ENCODE measurements at places on chromosomes 2 and 18.

GRCh38 chr2:29443627-29444026, 328.4 kb downstream of the CLIP4 start:
- no peak for DNase-seq

GRCh38 chr2:31980674-31981356, 30.0 kb downstream of the MEMO1 start:
- DNase-seq = no peak

- no peak for DNase-seq
Measured at GRCh38 chr2:20222769-20223406, 2.0 kb downstream of the SDC1 start.

- no peak for DNase-seq
Measured at GRCh38 chr2:234374150-234374508, 122.8 kb downstream of the ARL4C start.

DNA sequence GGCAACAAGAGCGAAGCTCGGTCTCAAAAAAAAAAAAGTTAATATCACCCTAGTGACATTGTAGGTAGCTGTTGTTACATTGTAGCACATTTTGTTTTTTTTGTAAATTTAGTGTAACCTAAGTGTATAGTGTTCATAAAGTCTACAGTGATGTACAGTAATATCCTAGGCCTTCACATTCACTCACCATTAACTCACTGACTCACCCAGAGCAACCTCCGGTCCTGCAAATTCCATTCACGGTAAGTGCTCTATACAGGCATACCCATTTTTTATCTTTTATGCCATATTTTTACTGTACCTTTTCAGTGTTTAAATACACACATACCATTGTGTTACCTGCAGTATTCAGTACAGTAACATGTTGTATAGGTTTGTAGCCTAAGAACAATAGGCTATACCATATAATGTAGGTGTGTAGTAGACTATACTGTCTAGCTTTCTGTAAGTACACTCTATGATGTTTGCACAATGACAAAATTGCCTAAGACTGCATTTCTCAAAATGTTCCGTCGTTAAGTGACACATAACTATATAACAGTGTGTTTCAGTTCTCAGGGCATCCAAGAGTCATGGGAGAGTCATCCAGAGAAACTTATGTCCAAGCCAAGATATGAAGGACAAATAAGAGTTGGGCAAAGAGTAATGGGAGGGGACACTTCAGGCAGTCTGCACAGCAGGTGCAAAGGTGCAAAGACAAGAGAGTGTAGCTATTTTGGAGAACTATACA, 68.4 kb downstream of the TANK start:
- DNase-seq = no peak

DNA sequence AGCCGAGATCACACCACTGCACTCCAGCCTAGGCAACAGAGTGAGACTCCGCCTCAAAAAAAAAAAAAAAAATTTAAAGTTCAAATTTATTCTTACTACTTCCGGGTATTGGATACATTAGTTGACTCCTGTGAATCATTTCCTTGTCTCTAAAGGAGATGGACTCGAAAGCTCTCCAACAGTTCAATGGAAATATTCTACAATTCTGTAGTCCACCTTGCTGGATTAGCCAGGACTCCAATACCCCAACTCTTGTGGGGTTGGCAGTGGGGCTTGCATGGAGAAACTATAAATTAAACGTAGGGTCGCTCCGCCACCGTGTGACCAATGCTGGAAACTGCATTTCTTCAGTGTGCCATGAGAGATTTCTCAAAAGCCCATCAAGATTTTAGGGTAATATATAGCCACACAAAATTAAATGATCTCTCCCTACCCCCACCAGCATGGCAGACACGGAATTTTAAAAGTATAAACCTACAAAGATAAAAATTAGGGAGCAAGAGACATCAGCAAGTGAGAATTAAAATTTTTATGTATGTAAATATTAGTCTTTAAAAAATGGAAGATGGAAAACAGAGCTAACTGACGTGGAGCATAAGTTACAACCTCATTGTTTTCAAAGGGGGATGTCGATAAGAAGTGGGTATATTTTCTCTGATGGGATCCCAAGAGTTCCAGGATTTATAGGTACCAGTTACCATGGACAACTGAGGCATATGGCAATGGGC, 27.8 kb upstream of the GAREM2 start:
- DNase-seq = peak; percentile 53

DNA sequence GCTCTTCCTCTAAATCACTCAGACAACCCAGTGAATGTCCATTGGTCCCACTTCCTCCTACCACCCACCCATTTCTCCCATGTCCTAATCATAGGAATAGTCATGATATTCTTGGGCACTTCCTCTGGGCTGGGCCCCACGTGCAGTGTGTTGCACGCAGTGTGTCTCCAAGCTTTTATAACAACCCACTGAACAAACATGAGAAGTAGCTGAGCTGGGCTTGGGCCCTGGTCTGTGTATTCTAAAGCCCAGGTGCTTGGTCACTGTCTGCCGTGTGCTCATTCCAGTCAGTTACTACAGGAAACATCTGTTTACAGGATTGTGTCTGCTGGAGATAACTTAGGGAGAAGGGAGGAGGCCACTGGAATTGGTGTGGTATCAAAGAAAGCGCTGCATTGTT, 64.2 kb upstream of the THOC1 start:
- DNase-seq = no peak

- DNase-seq = no peak
Measured at GRCh38 chr2:232117413-232117812, 155.9 kb downstream of the DIS3L2 start.

DNA sequence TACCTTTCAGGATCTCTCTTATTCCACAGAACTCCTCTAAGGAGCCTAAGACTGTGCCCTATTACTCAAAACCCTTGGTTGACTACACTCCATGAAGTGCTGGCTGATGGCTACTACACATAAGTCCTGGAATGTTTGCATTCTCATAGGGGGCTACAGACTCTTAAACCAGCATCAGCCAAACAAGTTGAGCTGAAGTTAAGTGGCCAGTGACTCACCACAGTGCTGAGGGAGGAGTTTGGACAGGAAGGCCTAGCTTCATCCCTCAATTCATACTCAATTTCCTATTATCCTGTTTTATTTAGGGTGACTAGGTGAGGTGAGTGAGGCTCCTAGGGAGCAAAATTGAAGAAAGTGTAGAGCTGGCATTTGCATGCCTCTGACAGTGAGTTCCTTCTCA, 246.7 kb downstream of the SMAD2 start:
- DNase-seq = no peak

DNA sequence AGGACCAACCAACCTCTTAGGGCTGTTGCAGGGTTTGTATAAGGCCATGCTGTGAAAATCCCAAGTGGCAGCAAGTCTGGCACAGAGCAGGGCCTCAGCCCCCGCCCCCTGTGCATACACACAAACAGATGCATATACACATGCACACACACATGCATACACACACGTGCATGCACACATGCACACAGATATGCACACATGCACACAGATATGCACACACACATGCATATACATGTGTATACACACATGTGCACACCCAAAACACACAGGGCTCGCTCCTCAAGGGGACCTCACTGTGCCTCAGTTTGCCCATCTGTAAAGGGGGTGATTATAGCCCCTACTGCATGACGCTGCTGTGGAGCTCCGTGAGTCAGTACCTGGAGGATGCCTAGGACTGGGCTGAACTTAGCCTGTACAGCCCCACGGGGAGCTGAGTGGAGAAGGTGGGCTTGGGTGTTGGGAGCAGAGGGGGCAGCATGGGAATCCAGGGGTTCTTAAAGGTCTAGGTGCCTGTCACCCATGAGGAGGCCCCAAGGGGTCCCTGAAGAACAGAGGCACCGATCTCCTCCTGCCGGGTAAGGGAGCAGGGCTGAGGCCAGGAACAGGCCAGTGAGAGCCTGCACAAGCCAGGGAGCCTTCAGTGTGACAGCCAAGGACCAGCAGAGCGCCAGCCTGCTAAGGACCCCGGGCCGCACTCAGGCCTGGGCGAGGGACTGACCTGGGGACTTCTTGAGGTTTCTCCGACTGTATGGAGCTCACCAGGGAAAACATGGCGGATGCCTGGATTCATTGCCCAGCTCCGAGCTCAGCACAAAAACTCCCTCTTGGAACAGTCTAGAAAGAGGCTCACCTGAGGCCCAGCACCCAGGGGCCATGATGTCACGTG, 24.0 kb upstream of the ALPI start:
- no peak for DNase-seq

All from left cardiac atrium (tissue), 4 donors.